NCI-H510A (cell line): ENCODE measurements at places on chromosomes 1 and 21.

GRCh38 chr1:219279017-219279770 is 105.5 kb downstream of the LYPLAL1 start:
- no peak for DNase-seq

DNA sequence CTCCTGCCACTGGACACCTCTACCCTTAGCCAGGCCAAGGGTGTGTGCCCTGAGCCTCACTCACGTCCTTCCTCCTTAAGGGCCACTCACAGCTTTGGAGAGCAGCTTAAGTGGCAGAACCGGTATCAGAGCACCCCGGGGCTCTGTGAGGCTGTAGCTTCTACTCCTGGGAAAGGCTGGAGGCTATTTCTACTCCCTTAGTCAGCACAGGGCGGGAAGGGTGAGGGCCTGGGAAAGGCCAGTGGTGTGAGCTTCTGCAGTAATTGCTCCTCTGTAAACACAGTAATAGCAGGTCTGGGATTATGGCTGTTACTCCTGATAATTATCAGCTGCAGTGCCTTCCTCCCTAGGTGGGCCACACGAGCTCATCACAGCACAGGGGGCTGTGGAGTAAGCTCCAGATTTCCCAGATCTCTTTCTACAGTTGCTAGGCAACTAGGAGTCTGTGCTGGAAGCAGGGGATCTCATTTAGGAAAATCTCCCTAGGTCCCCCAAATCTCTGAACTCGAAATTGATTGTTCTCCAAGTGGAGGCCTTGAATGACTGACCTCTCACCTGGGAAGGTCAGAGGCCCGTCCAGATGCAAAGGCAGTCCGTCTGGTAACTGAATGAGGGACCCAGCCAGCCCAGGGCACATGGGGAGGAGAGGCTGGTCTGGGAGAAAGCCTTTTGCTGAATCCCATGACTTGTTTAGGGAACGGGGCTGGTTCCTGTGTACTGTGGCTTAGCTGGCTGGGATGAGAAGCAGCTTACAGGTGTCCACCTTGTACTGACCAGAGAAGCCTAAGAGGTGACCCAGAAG is 29.3 kb downstream of the IER5 start:
- peak; percentile 66 for DNase-seq

DNA sequence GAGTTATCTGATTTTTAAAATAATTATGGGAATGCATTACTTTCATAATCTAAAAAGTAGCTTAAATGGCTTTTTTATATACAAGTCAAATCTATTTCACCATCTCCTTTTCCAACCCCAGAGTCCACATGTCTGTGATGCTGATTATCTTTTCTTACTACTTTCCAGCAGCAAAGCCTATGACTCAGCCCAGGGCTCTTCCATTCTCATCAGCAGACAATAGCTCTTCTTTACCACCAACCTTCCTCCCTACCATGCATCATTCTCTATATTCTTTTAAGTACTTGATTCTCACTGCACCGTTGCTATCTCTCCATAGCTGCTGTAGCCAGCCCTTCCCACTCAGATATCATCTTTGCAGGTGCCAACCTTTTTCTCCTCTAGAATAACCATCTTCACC is 61.3 kb downstream of the OVGP1 start:
- DNase-seq, result no peak

DNA sequence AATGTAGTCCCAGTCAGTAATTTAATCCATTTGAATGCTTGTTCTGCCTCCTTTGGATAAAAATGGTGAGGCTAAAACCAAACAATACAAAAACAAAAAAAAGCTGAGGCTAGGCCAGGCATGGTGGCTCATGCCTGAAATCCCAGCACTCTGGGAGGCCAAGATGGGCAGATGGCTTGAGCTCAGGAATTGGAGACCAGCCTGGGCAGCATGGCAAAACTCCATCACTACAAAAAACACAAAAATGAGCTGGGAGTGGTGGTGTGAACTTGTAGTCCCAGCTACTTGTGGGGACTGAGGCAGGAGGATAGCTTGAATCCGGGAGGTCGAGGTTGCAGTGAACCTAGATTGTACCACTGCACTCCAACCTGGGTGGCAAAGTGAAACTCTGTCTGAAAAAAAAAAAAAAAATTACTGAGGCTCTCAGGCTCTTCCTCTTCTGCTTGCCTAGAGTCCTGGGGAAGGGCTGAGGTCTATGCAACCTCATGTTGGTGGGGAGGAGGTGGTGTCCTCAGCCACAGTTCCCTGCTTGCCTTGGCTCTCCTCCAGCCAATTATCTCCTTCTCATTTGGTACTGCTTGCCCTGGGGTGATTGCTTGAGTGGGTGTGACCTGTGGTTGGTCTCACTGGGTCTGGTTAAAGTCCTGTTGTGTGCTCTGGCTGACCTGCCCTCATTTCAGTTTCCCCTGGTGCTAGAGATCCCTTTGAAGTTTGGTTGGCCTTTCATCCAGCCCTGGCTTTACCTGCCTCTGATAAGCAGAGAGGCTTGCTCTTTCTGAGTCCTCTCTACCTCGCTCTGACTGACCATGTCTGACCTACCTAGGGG is 20.9 kb downstream of the S1PR1 start:
- DNase-seq, result no peak
